NCI-H187 (cell line): ENCODE measurements at places on chromosomes 11 and 22.

- DNase-seq = no peak
Measured at GRCh38 chr22:37232140-37232998, 11.7 kb downstream of the RAC2 start.

- no peak for DNase-seq
Measured at GRCh38 chr11:60750911-60751310, 5.8 kb upstream of the MS4A15 start.

GRCh38 chr11:64223001-64223651 is 2.9 kb downstream of the TRPT1 start:
- no peak for DNase-seq

GRCh38 chr11:120747850-120748814 is 236.6 kb downstream of the GRIK4 start:
- peak; percentile 7 for DNase-seq

DNA sequence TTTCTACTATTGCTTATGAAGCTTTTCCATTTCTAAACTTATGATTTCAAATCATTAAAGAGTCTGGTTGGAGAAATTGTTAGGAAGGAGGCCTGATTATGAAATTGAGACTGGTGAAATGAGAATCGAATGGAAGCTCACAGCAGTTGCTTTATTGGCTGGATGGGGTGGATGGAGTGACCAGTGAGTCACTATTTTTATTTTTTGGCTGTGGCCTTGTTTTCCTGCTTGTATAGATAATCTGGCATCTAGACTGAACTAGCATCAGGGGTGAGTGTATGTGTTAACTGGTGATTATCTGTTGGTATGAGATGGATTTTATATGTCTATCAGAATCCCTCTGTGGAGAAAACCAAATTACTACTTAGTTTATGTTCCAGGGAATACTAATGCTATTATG is 36.2 kb downstream of the UVRAG start:
- DNase-seq = no peak
